ENCODE measurements at places on chromosomes 3 and 15.

- DNase-seq = peak; percentile 8
Measured at GRCh38 chr3:20326541-20326940, 140.5 kb upstream of the SGO1 start.

DNA sequence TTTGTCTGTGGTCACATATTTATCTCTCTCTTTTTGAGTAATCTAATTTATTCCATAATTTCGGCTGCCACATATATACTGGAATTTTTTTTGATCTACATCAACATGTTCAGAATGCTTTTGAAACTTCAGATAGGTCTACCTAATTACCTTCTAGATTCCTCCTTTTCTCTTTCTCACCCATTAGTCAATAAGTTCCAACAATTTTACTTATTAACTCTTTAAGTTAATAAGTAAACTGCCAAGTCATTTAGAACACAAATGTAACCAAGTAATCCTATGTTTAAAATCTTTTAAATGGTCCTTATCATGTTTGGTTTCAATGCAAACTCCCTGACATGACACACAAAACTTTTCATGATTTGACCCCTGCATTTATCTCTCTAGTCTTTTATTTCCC, 410.5 kb downstream of the UNC13C start:
- no peak for DNase-seq

GRCh38 chr15:44489464-44489863, 47.5 kb upstream of the EIF3J start:
- peak; percentile 79 for DNase-seq

DNA sequence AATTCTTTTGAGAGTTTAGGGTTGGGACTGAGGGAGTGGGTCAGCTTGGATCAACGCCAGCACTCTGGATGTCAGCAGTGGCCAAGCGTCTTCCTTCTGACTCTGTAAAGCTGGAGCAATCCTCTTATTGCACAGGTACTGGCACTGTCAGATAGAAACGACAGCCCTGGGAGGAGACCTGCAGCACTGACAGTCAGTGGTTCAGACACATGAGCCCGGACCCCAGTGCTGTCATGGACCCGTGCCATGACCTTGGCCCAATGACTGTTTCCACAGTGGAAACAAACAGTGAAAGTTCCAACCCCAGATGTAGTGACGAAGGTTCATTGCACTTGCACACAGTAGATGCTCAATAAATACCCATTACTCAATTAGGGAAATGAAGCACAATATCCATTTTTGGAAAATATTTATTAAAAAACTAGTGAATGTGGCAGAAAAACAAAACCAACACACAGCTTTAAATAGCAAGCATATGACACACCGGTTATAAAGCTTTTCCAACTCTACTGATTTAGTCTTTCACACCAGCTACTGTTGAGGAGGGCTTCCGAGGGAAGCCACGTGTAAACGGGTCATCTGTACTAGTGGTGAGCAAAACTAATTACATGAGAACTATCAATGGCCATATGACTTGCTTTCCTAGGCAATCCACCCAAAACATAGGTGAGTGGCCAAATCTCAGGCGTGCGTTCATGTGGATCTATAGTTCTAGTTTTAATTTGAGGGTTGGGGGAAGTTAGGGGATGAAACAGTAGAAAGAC, 22.1 kb downstream of the SIAH2 start:
- DNase-seq = no peak

- DNase-seq = peak; percentile 58
Measured at GRCh38 chr3:170007031-170007663, 30.6 kb upstream of the GPR160 start.

DNA sequence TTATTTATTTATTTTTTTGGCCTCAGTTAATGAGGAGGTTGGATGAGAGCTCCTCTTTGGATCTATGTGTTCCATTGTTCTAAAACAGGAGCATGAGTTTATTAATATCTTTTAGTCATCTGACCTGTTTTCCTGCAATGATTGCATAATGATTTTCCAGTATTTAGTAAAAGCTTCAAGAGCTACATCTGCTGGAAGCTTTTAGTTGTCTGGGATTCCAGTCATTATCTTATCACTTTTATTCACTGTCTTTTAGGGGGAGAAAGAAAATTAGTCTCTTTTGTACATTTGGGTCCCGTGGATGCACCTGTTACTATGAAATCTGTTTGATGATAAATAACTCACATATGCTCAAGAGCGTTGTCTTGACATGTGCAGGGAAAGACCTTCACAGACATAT, 1270.0 kb downstream of the ROBO1 start:
- no peak for DNase-seq

- DNase-seq = no peak
Measured at GRCh38 chr3:47825590-47825989, 22.7 kb downstream of the DHX30 start.

DNA sequence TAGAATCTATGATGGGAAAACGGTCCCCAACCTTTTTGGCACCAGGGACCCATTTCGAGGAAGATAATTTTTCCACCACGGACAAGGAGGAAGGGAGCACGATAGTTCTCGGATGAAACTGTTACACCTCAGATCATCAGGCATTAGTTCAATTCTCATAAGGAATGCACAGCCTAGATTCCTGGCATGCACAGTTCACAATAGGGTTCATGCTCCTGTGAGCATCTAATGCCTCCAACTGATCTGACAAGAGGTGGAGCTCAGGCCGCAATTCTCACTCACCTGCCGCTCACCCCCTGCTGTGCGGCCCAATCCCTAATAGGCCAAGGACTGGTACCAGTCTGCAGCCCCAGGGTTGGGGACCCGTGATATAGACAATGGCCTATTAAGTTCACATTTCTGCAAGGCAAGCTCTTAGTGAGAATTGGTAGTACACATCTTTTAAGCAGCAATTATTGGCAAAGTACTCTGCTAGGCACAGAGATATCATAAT, 26.5 kb downstream of the CD200R1 start:
- no peak for DNase-seq

DNA sequence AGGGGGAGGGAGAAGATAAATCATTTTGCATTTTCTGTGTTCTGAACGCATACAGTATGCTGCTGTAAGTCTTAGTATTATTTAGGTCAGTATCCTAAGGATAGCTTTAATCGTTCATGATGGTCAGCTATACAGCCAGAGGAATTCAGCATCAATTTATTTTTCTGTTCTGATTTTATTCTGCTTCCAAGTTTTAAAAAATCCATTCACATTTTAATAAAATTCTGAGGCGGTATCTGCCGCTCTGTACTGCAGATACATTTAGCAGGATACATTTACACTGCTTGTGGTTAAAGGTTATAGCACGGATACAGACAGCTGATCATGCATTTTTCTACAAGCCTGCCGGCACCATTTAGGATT, 17.8 kb downstream of the ZBTB38 start:
- no peak for DNase-seq

DNA sequence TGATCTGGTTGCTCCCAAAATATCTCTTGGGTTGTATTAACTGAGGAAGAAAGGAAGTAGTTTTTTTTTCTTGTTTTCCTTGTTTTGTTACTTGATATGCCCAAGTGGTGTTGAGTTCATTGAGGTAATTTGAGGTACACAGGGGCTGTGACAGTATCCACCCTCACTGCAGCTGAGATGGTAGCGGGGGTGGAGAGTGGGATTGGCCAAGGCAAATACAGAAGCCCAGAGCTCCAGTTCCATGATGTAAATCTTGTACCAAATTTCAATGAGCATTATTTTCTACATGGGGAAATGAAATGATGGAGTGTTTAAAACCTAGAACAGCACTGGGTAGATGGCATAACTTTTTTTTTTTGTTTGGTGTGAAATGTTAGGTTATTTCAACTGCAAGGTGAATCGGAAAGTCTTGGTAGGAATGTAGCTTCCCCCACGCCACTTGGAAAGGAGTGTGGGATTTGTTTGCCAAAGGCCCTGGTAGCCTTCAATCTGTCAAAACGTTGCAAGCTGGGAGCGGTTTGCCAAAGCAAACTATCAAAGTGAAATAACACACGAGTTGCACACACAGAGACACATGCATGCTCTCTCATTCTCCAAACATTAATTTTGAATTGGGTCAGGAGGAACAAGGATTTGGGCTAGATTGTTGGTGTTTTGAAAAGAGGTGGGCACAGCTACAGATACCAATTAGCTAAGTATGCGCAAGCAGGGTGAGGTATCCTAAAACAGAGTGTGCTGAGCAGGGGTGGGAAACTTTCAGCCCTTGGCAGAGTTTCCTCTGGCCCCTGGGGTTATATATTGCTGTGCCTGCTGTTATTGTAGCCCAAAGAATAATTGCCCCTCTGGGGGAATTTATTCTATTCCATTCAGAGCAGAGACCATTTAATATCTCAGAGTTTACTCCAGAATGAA, 34.6 kb downstream of the THSD4 start:
- no peak for DNase-seq

- no peak for DNase-seq
Measured at GRCh38 chr3:101619734-101620133, 45.8 kb downstream of the PCNP start.

GRCh38 chr3:47024932-47025331, 45.5 kb downstream of the NBEAL2 start:
- DNase-seq = peak; percentile 41

DNA sequence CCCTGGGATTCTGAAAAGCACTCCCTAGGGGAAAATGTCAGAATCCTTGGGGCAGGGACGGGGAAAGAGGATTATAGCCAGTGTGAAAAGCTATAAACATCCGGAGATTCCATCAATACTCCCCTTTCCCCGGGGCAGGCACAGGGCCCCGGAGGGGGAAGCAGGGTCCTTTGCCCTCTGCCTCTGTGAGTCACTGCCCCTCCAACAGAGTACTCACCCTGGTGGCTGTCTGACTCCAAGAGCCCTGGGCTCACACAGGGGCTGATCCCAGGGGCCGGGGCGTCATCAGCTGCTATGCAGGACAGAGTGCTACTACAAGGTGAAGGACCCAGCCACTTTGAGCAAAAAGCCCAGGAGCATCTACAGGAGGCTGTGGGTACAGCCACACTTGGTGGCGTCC, 133.0 kb upstream of the PRR20G start:
- no peak for DNase-seq

- no peak for DNase-seq
Measured at GRCh38 chr3:14145236-14145635, 20.4 kb downstream of the TMEM43 start.

DNA sequence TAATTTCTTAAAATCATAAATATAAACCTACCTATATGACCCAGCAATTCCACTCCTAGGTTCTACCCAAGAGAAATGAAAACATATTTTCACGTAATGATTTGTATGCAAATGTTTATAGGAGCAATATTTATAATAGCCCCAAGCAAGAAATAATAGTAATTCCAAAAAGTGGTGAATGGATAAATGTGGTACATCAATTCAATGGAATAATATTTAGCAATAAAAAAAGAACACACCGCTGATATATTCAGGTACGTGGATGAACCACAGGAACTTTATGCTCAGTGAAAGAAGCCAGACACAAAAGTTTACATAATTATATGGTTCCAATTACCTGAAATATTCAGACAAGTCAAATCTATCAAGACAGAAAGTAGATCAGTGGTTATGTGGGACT, 49.9 kb downstream of the ACAD9 start:
- no peak for DNase-seq

GRCh38 chr3:31754575-31755278, 222.0 kb downstream of the STT3B start:
- DNase-seq = no peak

DNA sequence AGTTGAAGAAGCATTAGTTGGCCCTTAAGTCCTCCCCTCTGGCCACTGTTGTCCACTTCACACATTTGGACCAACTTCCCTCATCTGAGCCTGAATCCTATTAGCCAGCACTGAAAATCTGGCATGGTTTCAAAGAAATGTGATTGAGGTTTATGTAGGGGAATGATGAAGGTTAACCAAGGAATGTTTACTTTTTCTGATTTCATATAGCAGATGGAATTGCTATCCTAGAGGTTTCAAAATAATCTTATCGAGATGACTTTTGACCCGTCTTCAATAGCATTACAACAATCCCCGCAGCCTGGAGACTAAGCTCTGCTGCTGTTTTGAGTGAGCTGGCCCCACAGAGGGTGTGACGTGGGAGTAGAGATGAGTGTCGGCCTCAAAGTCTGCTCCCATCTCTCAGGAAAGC, 200.8 kb upstream of the IL12A start:
- peak; percentile 78 for DNase-seq

GRCh38 chr15:56672721-56673120, 60.6 kb downstream of the ZNF280D start:
- peak; percentile 55 for DNase-seq

DNA sequence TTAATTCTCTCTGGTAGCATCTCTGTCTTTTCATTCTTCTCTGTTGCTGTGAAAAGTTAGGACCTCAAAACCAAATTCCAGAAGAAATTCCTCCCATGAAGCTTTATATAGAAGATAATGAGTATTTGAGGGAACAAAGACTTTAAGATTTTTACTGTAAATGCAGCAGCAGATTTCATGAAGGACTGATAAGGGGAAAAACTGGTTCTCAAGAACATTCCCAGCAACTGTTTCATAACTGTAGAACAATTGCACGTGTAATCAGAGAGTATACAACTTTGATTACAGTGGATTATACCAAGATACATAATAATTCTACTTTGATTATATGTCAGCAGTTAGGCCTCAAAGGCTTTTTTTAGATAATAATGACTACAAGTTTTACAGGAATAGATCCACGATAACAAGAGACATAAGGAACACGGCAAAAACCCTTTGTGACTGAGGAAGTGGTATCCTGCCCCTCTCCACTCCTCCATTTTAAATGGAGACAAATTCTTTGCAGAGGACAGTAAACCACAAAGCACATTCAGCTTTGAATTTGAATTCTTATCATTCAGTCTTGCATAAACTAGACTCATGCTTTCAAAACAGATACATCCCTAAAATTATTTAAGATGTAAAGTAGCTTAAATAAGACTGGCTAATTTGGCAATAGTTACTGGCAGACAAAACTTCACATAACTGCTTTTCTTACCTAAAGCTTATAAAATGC, 42.9 kb upstream of the DIPK2A start:
- no peak for DNase-seq

DNA sequence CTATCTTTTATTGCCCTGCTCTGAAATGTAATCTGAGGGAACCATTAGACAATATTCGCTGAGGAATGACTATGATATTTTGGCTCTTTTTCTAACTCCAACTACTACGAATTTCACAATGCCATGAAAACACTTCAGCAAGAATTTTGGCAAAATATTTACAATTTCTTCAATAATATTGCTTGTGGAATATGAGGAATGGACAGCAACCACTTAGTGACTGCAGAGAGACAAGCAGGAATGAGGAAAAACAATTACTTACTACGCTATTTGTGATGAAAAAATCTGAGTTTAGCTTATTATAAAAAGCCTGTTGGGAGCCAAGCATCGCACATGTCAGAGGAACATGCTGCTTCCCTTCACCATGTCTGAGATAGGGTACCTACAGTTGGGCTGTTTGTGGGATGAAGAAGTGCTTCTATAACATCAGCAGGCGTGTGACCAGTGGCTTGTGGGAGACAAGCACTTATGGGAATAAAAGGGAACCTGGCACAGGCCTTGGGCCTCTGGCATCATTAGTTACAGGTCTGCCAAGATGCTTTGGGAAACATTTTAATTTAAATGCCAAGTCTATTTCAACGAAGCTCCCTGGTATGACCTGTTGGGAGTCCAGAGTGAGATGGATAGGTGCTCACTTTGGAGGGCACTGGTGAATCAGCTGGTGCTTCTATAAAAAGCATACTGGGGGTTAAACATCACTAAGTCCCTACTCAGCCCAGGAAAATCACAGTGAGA, 2.7 kb upstream of the PLCL2 start:
- no peak for DNase-seq

GRCh38 chr15:63446255-63446654, 58.1 kb upstream of the USP3 start:
- no peak for DNase-seq

All from fibroblast of skin of right biceps (primary cell).